ENCODE measurements at places on chromosomes 6 and 20.

- DNase-seq, result peak; percentile 37
Measured at GRCh38 chr6:113856625-113857555, at the start of gene MARCKS. MARCKS (plus strand) TSS chr6:113857345; CDS start chr6:113857746, 401 bp downstream.

- no peak for DNase-seq
Measured at GRCh38 chr20:59736366-59736765, 132.0 kb downstream of the PHACTR3 start.

DNA sequence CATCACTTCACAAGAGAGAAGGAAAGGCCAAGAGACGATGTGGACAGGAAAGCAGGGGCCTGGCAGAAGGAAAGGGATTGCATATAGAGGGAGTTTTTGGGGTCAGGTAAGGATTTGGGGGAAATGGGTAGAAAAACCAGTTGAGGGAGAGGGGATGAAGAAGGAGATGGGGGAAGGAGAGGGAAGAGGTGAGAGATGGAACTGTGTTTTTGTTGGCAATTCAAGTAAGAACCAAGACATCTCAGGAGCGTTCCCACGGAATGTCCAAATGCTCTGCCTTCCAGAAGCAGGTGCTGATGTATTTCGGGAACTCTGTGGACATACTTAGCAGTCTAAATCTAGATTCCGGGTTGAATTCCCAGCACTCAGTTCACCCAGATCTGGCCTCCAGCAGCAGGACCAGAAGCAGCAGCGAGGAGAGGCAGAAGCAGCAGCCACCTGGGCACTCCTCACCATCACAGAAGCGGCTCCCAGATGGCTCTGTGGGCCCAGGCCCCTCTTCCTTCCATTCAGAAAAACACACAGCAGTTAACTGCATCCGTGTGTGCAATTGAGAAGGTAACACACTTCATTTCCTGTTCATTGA is 88.8 kb downstream of the DZANK1 start:
- no peak for DNase-seq

DNA sequence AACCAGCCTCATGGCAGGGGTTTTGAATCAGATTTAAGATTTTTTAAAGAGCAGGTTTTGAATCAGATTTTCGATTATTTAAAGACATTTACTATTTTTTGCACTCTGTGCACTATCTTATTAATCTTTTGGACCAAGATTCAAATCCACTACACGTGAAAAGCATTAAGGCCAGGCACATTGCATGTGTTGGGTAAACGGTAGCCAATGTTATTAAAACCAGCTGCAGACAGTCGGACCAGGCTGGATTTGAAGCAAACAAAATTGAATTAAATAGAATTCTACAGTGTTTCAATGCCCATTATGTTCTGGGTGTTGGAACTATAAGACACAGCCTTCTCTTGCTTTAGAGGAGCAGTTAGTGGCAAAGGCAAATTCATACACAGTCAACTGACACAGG is 7.7 kb downstream of the HLA-DOA start:
- no peak for DNase-seq

GRCh38 chr6:45001663-45002062 is 326.5 kb upstream of the RUNX2 start:
- peak; percentile 44 for DNase-seq

DNA sequence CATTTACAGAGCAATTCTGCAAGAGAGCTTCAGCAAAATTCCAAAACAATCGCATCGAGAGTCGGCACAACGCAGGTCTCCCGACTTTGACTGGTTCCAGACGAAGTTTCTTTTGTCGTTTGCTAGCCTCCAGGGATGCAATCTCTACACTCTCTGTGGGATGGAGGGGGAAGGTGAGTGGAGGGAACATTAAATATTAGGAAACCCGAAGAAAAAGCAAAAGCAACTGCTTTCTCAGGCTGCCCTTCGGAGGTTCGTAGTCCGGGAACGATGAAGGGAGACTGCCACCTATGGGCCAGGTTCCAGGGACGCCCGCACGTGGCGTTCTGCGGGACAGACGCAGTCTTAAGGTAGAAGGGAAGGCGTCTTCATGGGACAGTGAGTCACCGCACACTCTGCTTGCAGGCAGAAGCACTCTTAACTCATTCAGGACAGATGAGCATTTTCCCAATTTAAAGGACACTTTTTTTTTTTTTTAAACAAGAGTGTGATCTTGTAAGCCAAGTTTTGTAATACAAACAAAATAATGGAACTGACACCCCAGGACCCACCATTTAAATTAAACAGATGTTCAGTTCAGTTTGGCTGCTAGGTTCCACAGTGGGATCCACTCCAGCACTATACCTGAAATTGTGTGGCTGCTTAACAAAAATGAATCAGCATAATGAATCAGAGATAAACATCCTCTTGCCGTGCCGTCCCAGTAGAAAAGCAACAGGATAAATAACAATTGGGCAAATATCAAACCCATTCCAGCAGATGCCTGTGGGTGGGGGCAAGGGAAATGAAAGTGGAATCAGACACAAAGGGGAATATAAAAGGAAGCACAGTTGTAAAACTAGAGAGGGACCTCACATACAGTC is 65.8 kb upstream of the ARMC2 start:
- peak; percentile 82 for DNase-seq

DNA sequence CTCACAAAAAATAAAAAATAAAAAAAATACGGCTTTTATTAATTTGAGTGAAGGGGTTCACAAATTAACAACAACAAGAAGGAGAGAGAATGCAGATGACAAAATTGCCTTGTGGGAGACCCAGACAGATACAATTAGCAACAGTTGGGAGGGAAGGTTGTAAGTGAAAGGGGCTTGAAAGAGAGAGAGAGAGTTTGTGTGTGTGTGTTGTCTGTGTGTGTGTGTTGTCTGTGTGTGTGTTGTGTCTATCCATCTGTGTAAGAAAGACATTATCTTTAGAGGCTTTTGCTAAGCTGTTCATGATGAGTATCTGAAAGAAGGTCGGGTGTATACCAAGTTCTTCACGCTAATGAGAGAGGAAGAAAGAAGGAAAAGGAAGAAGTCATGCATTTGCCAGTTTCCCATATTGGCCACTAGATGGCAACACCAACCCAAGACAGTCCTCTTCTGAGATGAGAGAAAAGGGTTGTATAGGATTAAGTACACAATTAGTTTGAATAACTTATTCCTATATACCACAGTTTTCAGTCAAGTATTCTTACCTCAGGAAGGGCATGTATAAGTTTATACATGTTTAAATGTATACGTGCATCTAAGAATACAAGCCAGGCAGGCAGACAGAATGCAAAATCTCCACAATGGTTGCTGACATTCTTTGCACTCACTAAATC is 63.7 kb upstream of the CD2AP start:
- peak; percentile 70 for DNase-seq

DNA sequence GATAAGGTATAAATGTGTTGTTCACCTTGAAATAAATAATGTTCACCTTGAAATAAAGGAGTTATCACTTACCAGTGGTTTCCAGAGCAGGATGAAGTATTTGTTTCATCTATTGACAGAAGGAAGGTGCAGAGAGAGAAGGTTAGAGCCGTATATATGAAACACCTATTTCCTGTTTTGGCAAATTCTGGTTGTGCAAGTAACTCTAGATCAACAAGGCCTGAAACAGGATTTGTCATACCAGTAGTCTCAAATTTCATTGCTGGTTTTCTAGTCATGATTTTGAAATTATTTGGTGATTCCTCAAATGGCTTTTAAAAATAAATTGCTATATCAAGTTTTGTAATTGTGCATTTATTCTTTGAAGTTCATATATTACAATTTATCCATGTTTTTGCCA is at the start of gene CRISP3:
CRISP3 (minus strand) TSS at position 130 of the 400 bp plus-strand sequence; CDS start at position 109, 21 bp downstream.
- no peak for DNase-seq

DNA sequence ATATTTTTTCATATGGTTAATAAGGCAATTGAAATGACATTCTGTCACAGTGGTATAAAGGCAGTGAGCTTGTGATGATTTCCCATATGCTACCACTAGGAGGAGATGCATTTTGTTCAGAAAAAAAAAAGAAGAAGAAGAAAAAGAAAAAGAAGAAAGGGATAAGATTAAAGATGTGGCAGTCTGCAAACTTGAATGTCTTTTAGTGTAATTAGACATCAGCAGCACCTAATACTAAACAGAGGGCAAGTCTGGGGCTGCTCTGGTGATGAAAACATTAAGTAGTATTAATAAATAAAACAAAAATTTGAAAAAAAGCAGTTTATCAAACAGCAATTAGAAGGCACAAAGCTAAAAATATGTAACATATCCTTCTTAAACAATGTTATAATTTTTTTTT is 95.4 kb upstream of the DEFB112 start:
- no peak for DNase-seq

GRCh38 chr20:63900413-63900812 is 5.5 kb downstream of the DNAJC5 start:
- no peak for DNase-seq

- DNase-seq, result peak; percentile 2
Measured at GRCh38 chr6:46491628-46492547, 639 bp upstream of the RCAN2 start.

- DNase-seq, result no peak
Measured at GRCh38 chr6:11279284-11279689, 46.8 kb upstream of the NEDD9 start.

DNA sequence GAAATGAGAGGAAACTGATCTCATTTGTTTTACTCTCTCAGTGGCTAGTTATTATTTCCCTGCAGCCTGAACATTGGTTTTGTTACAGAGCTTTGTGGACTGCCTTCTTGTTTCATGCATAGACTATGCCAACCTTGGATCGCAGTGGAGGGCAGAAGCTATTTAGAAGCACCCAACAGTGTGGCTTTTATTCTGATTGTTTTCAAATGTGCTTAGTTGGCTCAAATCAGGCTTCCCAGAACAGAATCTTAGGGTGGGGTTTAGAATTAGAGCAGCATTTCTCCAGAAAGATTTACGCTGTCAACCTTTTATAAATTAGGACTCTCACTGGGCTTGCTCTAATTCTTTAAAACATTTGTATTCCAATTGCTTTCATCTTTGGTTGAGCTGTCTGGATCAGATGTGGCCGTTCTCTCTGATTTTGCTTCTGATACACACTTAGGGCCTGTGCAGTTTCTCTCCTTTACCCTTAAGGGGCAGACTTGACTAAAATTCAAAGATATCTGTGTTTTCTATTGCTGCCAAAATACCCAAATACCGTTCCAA is 210.3 kb downstream of the BCKDHB start:
- no peak for DNase-seq

DNA sequence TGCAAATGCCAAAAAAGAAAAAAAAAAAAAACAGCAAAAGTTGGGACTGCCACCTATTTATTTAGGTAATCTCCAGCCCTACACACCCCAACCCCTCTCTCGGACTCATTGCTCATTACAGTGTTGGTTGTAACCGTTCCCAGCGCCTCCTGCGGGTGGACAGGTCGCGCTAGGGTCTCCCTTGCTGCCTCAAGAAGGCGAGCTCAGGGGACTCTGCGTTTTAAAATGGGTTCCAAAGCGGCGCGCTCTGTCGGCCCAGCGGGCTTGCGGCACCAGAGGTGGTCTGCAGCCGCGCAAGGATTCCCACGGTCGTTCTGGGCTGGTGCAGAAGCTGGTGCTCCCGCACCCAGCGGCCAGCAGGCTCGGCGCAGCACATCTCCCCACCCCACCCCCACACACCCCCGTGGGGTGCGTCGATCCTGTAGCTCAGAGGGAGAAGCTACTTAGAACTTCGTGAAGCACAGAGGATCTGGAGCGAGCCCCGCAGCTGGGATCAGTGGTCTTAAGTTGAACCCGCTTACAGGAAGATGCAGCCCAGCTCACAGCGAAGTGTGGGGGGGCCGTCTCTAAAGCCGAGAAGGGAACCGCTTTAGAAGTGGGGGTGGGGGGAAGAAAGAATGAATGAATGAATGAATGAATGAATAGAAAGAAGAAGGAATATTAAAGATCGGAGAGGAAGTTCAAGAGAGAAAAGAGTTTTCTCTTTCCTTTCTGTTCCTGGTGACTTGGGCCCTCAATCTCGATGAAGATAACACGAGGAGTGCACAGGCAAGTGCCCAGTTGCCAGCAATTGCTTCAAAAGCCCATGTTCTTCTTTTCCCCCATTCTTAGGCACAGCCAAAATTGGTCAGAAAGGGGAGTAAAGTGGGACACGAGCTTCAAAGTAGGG is 780 bp downstream of the TFAP2A start:
- no peak for DNase-seq

DNA sequence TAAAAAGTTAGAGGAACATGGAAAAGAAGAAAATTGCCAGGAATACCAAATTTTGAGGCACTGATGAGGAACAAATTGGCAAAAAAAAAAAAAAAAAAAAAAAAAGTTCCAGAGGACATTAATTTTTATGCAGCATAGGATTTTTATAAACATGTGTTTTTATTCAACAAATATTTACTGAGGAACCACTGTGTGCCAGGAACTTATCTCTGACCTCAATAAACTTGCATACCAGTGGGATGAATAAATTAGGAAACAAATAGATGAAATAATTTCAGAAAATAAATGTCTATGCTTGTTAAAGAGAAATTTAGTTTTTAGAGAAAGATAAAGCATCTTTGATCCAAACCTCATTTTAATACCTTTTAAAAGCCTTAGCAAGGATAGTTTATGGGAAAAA is 175.1 kb downstream of the PDE10A start:
- DNase-seq, result no peak

DNA sequence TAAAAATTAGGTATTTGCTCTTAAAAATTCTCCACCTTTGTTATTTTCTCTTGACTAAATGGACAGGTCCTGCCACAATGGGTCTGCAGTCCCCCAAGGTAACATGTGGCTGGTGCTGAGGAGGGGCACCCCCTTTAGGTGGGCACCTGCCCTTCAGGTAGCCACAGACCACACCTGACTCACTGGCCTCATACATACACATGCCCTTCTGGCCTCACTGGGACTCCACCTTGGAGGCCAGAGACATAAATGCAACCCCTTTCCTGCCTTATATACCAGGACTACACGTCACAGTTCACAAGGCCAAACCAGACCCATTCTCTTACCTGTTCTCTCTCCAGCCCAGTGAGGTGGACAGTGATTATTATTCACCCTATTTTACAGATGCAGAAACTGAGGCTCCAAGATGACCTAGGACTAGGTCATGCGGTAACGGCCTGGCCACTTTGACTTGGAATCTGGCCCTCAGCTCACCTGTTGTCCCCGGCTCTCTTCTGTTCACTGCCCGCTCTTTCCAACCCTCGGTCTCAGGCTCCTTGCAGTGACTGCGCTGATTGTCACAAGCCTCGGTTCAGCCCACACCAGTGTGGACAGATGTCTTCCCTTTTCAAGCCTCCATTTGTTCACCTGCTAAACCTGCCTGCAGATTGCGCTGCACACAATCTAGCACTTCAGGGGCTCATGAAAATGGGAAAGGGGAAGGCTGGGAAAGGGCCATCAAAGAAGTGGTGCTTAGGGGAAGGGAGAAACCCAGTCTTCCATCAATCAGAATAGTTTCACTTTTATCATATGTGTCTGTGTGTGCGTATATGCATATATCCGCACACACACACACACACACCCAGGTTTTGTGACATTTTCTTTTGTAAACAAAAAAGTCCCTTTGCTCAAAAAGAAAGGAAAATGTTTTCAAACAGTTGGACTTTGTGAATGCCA is 121.7 kb downstream of the BCAS1 start:
- DNase-seq, result no peak

- DNase-seq, result no peak
Measured at GRCh38 chr6:109238396-109238795, 143.1 kb downstream of the CEP57L1 start.

DNA sequence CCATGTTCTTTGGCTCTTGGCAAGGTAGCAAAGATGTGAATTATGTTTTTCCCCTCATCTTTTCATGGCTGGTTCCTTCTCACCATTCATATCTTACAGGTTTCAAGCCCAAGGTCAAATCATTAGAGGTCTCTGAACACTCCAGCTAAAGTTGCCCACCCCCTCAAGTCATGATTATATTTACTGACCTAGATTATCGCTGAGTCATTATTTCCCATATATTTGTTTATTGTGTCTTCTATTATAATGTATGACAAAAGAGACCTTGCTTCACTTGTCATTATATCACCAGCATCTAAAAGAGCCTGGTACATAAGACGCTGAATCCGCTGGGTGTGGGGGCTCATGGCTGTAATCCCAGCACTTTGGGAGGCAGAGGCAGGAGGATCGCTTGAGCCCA is 12.4 kb downstream of the DSN1 start:
- no peak for DNase-seq
